KG1 (cell line): ENCODE measurements at places on chromosomes 5 and 9.

GRCh38 chr5:4781299-4781698, 358.8 kb upstream of the ADAMTS16 start:
- DNase-seq = no peak

DNA sequence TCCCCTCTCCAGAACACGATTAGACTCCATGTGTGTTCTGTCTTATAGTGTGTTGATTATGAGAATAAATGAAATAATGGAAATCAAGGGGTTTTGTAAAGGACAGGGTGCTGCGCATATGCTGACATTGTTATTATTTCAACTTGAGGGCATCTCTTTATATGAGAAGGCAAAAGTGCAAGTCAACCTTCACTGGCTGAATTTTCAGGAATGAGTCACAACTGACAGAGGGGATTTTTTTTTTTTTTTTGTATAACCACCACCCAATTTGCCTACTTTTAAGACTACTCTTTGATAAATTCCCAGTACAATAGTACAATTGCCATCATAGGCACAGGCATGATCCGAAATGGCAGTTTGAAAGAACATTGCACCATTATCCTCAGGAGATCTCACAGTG, 419.2 kb upstream of the NMUR2 start:
- DNase-seq = no peak

DNA sequence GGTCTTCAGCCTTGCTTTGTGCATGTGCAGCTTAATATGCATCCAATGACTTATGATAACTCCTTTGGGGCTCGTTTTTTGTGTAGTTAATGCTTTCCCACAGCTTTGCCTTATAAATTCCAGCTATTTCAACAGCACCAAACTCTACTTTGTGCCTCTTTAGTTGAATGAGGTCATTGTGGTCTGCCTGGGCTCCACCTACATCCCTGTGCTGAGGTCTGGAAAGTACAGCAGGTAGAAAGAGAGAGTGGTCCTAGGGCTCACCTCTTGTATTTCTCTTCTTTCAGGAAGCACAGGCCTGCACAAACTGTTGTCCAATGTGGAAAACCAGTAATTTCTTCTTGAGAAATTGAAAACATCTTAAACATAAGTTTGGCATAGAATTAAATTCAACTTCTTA, 167.2 kb downstream of the XRCC4 start:
- no peak for DNase-seq

DNA sequence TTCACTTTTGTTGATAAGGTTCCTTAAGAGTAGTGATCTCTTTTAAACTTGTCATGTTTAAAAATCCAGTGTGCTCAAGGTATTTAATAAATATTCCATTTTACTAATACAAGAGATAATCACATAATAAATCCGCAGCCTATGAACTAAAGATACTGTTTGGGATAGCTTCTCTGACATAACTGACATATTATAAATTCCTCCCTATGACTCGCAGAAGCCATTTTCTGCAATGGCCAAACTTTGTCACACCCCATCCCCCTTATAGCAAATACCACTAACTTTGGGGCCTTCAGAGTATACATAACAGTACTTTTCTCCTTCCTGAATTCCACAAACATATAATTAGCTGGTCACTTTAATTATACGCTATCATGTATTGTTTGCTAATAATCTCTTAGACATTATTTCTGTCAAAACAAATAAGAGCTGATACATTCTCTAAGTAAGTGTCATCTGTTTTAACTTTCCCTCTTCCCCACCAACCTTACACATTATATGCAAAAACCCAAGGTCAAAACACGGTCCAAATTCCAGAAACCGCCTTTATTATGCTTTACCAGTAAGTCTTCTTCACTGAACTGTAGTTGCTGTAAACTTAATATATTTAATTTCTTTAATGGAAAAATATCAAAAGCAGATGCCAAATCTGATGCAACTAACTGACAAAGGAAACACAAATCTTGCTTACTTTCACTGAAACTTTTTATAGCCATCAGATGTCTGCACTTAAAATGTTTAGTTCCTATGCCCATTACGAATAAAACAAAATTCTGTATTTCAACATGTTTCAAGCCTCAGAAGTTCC, 971 bp downstream of the TMEM267 start:
- peak; percentile 35 for DNase-seq

GRCh38 chr9:128226412-128226801, 23.2 kb downstream of the DNM1 start:
- no peak for DNase-seq

DNA sequence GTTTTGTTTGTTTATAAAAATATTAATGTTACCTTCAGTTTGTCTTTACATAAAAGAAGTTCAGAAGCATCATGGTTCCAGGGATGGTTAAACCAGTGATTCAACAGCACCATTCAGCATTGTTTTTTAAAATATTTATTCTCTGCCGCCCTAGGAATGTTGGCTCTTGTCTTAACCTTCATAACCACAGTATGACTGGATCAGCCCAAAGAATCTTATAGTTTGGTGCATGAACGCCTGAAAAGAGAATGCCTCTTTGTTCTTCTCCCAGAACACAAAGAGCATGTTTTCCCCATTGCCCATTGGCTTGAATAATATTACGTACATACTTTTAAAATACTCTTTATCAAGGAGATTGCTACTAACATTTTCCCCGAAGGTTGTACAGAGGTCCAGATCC, 413.4 kb downstream of the ANXA1 start:
- no peak for DNase-seq

- DNase-seq = peak; percentile 28
Observed at GRCh38 chr5:132420706-132421272, 51.3 kb downstream of the SLC22A5 start.

DNA sequence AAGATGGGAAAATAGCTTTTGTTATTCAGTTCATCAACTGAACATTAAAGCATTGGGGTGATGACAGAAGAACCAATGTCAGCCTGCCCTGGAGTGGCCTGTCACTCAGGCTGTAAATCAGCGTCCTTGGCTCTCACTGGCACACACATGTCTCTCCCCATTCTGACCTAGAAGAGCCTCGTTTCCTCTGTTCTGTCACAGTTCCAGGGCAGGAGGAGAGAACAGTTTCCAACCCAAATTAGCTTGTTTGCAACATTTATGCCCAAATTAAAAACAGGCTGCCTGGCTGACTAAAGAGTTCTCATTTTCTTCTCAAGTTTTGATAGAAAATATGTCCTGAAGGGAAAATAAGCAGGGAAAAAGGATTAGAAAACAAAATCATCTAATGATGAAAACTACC, 520.1 kb downstream of the CHSY3 start:
- no peak for DNase-seq
